ENCODE measurements at places on chromosomes 1 and 21.

- DNase-seq: no peak
Observed at GRCh38 chr1:210883821-210884220, 250.1 kb downstream of the KCNH1 start.

- DNase-seq: no peak
Observed at GRCh38 chr1:67691712-67692111, 6.7 kb downstream of the GADD45A start.

- no peak for DNase-seq
Observed at GRCh38 chr1:175361476-175361875, 168.9 kb upstream of the KIAA0040 start.

- DNase-seq: no peak
Observed at GRCh38 chr1:60271041-60271440, 197.5 kb upstream of the C1orf87 start.

- DNase-seq: peak; percentile 71
Observed at GRCh38 chr1:54404939-54405897, 976 bp downstream of the SSBP3 start.

- DNase-seq: no peak
Observed at GRCh38 chr1:6351480-6352137, 42.0 kb downstream of the ACOT7 start.

GRCh38 chr1:231734417-231734816 is 107.8 kb downstream of the DISC1 start:
- no peak for DNase-seq

- DNase-seq: no peak
Observed at GRCh38 chr1:116175611-116176010, 64.4 kb downstream of the MAB21L3 start.

DNA sequence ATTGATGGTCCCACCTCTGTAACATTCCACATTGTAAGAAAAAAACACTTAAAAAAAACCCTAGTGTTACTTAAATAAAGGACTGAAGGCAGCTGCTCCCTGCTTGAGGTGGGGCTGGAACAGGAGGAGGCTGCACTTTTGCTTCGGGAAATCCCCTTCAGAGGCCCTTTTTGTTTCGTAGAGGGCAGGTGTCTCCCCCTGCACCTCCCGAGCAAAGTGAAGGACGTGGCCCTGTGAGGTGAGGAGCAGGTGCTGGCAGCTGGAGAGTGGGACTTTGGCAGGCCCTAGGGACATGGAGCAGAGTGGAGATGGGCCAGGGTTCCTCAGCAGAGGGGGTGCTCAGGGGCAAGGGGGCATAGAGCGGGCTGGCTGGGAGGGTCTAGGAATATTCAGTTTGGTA is 33.4 kb upstream of the WNT4 start:
- no peak for DNase-seq

GRCh38 chr1:97094247-97094972 is 372.8 kb downstream of the PTBP2 start:
- DNase-seq: no peak

- no peak for DNase-seq
Observed at GRCh38 chr1:111140680-111140967, 601 bp downstream of the CEPT1 start.

DNA sequence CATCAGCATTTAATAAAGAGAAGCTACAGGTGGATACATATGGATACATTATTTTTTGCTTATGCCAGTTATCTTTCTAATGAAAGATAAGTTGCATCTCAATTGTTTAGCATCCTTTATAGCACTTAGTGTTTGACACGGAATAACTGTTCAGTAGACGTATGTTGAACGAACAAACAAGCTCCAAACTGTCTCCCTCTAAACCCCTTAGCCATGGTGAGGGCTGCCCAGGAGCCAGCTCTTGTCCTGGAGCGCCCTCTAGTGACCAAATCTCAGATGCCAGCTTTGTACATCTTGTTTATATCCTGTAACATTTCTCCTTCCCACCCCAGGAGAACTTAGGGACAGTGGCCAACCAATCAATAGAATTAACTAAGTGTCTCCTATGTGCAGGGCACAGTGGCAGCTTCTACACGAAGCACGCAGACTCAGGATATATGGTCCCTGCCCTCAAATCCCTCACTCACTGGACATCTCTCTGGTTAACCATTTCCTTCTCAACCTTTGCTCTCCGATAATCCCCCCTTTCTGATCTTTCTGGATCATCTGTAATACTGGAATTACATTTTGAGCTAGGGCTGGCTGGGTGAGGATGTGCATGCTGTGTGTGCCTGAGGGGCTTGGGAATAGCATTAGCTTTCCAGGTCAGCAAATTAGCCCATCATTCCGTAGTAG is 22.9 kb downstream of the KCNA10 start:
- peak; percentile 88 for DNase-seq

DNA sequence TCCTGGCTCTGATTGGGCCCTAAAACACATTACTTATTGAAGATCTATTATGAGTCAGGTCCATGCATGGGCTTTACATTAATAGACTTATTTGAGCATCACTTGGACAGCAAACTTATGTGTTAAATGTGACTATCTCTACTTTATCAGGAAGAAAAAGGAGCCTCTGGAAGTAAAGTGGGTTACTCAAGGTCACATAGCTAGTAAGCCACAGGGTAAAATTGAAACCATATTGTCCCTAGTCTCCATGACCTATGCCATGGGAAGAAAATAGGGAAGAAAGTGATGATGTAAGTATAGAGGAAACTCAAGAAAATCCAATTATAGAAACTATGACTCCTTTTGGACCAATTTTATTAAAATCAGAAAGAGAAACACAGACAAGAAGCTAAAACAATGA is 555.3 kb downstream of the NUF2 start:
- no peak for DNase-seq

DNA sequence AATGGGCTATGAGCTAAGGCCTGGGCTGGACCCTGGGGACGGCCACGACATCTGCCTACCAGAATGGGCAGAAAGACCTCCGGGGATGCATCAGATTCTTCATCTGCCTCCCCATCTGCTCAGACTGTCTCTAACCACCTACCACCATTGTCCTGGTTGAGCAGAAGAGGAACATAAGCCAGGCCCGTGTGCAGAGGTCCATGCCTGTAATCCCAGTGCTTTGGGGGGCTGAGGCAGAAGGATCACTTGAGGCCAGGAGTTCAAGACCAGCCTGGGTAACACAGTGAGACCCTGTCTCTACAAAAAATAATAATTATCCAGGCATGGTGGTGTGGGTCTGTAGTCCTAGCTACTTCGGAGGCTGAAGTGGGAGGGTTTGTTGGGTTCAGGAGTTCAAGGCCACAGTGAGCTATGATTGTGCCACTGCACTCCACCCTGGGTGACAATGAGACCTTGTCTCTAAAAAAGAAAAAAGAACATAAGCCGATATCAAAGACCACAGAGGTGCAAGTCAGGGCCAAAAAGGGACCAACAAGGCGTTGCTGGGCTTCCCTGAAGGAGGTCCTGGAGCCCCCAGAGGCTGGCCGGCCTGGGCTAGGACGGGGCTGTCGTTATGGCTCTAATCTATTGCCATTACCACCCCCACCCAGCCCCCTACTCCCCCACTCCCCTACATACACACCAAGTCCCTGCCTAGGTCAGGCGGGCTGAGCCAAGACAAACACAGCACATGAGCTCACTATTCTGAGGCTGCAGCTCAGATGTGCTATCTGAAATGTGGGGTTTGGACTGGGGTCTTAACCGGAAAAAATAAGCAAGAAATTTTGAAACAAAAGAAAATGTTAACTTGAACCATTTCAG is 239.2 kb upstream of the RAB4A start:
- DNase-seq: no peak

- DNase-seq: no peak
Observed at GRCh38 chr21:39640754-39641153, 28.0 kb downstream of the B3GALT5 start.

DNA sequence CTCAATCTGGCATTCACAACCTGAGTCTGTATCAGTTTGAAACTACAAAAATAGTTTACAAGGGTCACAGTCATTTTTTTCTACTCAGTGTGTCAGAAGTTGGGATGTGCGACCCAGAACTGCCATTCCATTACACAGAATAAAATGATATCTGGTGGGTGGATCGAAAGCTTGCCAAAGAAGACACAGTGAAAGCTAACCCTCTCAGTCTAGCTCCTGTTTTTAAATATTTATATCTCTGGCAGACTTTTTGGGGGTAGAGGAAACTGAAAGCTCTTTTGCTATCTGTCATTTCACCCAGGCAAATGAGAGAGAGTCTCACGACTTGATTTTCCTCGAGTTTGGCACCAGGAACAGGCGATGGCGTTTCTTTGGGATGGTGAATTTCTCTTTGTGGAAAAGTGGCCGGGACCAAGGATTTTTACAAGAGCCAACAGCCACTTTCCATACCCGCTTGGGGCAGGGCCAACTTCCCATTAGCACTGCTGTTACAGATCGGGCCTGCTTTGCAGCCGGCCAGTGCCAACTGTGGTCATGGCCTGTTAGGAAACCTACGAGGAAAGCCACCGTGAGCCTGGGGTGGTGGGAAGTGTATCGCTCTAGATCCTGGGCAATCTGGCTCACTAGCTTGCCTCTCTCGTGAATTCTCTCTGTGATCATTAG is 185.5 kb upstream of the NFIA start:
- DNase-seq: peak; percentile 62

GRCh38 chr1:226891846-226892523 is 21.6 kb downstream of the PSEN2 start:
- DNase-seq: no peak

DNA sequence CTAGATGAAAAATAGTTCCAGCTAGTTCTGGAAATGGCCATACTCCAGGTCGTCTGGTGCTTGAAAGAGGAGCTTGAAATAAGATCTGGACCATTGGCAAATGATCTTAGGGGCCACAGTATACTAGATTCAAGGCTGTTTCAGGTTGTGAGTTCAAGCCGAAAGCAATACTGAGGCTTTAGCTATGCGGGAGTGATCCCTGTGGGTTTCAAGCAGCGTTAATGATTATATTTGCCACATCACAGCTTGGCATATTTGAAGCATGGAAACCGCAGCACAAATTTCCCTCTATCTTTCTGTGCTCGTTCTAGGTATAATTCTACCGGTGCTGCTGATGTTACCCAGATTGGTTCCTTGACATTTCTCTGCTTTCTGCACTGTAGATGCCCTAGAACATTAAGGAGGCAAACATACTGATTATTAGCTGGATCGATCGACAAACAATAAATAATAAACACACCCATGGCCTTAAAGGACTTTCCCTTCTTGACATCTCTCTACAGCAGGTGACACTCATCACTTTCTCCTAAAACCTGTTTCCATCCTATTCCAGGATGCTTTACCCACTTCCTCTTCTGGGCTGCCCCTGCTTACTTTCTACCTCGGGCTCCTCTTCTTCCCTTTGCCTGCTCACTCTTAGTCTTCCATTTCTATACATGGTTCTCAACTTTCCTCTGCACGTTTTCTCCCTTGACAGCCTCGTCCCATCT is 40.6 kb upstream of the LYST start:
- no peak for DNase-seq

DNA sequence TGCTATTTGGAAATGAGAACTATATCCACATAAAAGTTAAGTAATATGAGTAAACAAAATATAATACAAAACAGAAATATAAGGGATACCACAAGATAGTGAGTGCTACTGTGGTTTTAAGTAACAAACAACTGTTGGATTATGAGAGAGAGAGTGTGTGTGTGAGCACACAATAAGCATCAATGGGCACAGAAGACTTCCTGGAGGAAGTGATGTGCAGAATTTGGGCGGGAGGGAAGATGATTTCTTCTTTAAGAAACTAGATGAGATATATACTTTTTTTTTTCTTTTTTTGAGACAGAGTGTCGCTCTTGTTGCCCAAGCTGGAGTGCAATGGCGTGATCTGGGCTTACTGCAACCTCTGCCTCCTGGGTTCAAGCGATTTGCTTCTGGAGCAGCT is 7.9 kb upstream of the IER5 start:
- no peak for DNase-seq

GRCh38 chr1:244599937-244600350 is 53.0 kb upstream of the DESI2 start:
- DNase-seq: no peak

GRCh38 chr1:6985549-6986276 is 200.5 kb downstream of the CAMTA1 start:
- DNase-seq: no peak

DNA sequence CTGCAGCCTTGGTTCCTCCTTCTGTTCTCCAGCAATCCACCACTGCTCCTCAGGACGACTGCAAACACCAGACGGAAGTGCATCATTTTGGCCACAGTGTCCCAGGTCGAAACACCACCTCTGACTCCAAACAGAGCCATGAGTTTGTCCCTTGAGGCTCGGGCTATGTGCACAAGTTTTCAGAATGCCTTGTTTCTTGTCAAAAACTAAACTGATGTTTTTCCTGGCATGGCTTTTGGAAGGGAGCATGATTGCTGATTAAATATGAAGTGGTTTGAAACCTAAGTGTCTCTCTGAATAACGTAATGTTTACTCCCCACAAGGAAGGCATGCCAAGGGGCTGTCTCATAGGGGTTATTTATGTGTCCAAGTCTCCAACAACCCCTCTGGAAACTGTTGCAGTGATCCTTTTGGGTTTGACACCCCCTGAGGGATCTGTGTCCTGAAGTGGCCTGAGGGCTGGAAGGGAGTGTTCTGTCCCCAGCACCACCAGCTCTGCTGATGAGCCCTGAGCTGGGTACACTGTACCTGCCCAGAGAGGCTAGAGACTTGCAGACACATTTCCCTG is 132.7 kb downstream of the PLPP3 start:
- no peak for DNase-seq

DNA sequence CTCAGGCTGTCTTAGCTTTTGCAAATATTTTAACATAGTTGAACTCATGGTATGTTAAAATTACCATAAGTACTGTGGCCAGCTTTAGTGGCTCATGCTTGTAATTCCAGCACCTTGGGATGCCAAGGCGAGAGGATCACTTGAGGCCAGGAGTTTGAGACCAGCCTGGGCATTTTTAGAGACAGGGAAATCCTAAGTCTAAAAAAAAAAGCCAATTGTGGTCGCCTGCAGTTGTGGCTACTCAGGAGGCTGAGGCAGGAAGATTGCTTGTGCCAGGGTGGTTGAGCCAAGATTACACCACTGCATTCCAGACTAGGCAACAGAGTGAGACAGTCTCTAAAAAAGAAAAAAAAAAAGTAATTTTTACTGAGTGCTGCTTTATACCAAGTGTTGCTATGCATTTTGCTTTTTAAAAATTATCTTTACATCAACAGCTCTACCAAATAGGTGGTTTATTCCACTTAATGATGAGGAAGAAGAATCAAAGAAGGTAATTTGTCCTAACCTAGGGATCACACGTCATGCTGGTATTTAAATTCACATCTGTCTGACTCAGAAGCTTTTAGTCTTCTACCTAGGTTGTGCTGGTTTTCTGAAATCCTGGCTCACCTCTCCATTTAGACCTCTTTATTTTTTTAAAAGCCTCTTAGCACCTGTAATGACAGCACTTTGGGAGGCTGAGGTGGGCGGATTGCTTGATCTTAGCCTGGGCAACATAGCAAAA is 16.8 kb downstream of the PPP1R12B start:
- no peak for DNase-seq

Measured in kidney (tissue), 22 donors.